A673 (cell line): ENCODE measurements at places on chromosomes 3 and 15. TPM values are rescaled to one million over a fixed set of nuclear protein-coding genes. Genes with fewer than 3 reads are reported as not detected.
A peak's percentile ranks its signal among the peaks of the same experiment; 100 is the strongest.

Gene FHIT
- not detected in 2 replicates for total RNA-seq

Gene STRA6
- 0.84 and 1.5 TPM in 2 replicates for total RNA-seq

Gene GPR27
- 6.4 and 8.1 TPM in 2 replicates for total RNA-seq

Gene GPR149
- total RNA-seq, result not detected in 2 replicates

Gene POTEB2
- not detected in 2 replicates for total RNA-seq

GRCh38 chr15:51770902-51771301 lies 19.5 kb downstream of the TMOD2 start:
- no peak for DNase-seq

DNA sequence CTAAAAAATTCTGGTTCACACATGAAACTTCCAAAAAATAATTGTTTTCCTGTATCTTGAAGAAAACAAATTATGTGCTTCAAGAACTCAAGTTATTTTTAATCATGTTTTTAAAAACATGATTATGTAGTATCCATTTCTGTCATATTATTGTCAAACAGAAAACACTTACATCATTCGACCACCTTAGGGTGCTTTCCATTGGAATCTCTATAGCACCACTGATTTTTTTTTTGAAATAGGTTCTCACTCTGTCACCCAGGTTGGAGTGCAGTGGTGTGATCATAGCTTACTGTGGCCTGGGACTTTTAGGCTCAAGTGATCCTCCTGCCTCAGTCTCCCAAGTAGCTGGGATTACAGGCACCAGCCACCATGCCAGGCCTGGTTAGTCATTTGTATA lies 457.3 kb downstream of the SI start:
- no peak for DNase-seq

- DNase-seq, result peak; percentile 58
Observed at GRCh38 chr3:148962513-148962912, 28.8 kb upstream of the GYG1 start.

- no peak for DNase-seq
Observed at GRCh38 chr3:180011927-180012326, 24.8 kb downstream of the PEX5L start.
